Breast epithelium (tissue), 4 donors: ENCODE measurements at places on chromosomes 2 and 18. TPM values are rescaled to one million over a fixed set of nuclear protein-coding genes. Genes with fewer than 3 reads are reported as not detected.

DNA sequence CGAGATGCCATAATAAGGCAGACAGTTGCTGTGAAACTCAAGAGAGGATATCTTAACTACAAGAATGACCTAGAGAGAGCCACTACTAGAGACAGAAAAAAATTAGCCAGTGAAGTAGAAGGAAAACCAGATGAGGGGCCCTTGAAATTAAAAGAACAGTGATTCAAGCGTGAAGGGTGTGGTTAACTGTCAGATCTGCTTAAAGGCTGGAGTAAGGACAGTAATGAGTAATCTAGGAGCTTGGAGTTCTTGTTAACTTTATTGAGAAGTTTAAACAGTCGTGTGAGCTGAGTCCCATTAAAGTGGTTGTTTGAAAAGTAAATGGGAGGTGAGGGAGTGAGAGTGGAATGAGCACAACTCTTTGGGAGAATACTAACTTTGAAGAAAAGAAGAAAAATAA lies 21.3 kb downstream of the PIGN start:
- no peaks in the 10 kb centered on the region for H3K36me3 ChIP-seq
- H3K4me1 ChIP-seq = no peaks in the 10 kb centered on the region
- H3K27ac ChIP-seq = no peak overlapping the region
- no peaks in the 10 kb centered on the region for H3K27me3 ChIP-seq

DNA sequence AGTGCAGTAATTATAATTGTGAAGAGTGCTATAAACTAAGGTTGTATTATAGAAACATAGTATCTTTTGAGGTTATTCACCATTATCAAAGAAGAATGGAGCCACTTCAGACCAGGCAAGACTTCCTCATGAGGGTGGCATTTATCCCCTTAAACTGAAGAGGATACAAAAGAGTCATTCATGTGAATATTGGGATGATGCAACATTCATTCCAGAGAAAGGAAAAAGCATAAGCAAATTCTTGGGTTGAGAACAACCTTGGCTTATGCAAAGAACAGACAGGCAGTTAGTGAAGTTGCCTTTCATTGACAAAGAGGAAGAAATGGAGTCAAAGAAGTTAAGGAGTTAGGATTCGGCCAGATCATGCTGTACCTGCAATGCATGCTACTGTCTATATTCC lies 682.5 kb downstream of the MBD2 start:
- H3K4me1 ChIP-seq = no peaks in the 10 kb centered on the region
- H3K36me3 ChIP-seq = no peaks in the 10 kb centered on the region
- H3K4me3 ChIP-seq = no peak overlapping the region
- no peaks in the 10 kb centered on the region for H3K27me3 ChIP-seq
- no peak for DNase-seq

DNA sequence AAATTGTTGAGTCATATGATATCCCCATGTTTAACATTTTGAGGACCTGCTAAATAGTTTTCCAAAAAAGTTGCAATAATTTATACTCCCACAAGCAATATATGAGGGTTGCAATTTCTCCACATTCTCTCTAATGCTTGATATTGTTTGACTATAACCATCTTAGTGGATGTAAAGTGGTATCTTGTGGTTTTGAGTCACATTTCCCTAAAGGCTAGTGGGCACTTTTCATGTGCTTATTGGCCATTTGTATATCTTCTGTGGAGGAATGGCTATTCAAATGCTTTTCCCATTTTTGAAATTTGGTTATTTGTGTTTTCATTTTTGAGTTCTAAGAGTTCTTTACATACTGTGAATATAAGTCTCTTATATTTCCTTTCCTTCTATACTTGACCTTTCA lies 82.7 kb downstream of the SCG2 start:
- no peak overlapping the region for H3K27ac ChIP-seq
- no peaks in the 10 kb centered on the region for H3K27me3 ChIP-seq
- no peak overlapping the region for H3K4me3 ChIP-seq
- H3K4me1 ChIP-seq = no peaks in the 10 kb centered on the region

Gene RGPD3
- 2.2 TPM for total RNA-seq

Gene LHCGR
- 0.64 TPM for total RNA-seq

Gene APLF
- total RNA-seq = 14.5 TPM
